Kidney (tissue), 22 donors: ENCODE measurements at places on chromosomes 7 and 10. TPM values are rescaled to one million over a fixed set of nuclear protein-coding genes. Genes with fewer than 3 reads are reported as not detected.

- no peak for DNase-seq
Measured at GRCh38 chr10:86282664-86283465, 83.7 kb downstream of the GRID1 start.

The JCAD gene
- total RNA-seq = 27.1 TPM

DNA sequence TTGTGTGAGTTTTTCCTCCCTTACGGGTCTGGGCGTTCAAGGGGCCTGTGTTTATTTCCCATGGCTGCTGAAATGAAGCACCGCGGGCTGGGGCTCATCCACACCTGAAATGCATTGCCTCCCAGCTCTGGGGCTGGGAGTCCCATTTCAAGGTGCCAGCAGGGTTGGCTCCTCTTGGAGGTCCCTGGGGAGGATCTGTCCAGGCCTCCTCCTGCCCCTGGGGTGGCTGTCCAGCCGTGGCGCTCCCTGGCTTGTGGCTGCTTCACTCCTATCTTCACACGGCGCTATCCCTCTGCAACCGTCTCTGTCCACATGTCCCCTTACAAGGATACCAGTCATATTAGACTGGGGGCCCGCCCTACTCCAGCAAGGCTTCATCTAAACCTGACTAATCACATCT lies 41.1 kb upstream of the CNPY1 start:
- DNase-seq = peak; percentile 35

DNA sequence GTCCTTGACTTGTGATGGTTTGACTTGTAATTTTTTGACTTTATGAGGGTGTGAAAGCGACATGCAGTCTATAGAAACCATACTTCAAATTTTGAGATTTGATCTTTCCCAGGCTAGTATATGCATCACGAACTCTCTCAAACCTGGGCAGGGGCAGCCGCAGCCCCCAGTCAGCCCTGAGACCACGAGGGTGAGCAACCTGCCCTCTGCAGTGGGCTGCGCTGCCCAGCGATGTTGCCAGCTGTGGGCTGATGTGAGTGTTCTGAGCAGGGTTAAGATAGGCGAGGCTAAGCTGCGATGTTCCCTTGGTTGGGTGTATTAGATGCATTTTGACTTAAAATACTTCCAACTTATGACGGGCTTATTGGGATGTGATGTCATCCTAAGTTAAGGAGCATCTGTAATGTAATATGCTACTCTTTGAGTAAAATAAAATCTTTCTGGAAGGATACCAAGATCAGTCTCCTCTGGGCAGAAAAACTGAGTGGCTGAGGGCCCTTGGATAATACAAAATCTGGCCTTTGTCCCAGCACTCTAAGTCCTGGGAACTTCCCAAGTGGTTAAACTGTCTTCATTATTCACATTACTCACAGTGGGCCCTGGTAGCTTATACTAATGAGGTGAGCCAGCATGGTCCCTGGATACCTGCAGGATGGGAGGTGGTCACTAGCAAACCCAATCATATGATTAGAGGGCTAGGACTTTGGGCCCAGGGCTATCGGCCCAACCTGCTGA lies 28.4 kb upstream of the CNPY1 start:
- DNase-seq = no peak

DNA sequence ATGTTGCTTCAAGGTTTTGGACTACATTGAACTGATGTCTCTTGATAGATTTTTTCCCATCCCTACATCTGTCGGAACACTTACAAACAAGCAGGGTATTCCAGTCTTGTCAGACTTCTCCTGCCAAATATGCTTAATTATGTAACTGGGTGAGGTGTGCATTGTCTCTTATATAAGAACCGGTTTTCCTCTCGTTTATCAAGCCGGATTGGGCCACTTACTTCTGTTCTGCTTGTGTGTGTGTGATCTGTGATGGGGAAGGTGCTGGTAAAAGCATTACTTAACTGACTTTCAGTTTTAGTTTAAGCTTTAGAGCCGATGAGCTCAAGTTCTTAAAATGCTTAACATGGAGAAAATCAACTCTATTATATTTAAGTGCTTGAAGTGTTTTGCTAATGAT lies 57.9 kb downstream of the OTUD1 start:
- DNase-seq = no peak

DNA sequence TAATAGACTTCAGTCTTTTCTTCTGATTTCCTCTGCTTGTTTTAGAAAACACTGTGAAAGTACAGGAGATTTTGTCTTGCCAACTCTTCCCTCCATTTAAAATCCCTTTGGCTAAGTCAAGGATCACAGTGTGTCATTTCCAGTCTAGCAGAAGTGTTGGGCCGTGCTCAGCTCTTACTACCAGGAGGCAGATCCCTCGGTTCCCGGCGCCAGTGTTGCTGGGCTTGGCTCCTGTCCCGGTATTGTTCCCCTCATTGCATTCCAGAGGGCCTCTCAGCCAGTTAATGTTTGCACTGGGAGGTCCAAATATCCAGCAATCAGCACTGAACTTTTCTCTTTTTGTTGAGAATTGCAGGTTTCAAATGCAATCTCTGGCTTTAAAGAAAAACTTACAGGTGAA lies 612.1 kb upstream of the MGMT start:
- DNase-seq = peak; percentile 81

- no peak for DNase-seq
Measured at GRCh38 chr7:81175275-81175940, 256.6 kb upstream of the SEMA3C start.

DNA sequence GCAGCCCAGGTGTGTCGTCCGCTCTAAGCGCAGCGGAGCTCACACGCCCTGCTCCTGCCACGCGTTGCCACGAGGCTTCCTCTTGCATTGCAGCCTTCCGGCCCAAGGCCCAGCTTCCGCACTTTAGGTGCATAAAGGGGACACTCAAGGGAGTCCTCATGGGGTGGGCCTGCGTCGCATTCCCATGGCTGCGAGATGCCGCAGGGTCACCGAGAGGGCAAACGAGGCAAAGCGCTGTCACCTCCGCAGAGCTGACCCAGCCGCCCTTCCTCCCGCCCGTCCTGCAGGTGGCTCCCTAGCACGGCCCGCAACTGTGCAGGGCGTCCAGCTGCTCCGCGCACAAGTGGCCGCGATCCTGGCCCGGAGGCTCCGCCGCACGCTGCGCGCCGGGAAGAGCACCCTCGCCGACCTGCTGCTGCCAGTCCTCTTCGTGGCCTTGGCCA lies 283.5 kb downstream of the ABCA13 start:
- DNase-seq = no peak

- no peak for DNase-seq
Measured at GRCh38 chr7:84642611-84643010, 448.0 kb upstream of the SEMA3A start.

- DNase-seq = no peak
Measured at GRCh38 chr7:19619122-19619521, 89.7 kb downstream of the POLR1F start.

The HOXA6 gene
- 22.0 TPM for total RNA-seq

The SYNPO2L gene
- 0.38 TPM for total RNA-seq

The UCN3 gene
- not detected for total RNA-seq

GRCh38 chr10:64060389-64060788 lies 539.2 kb downstream of the REEP3 start:
- no peak for DNase-seq

GRCh38 chr7:70710651-70711050 lies 421.3 kb upstream of the GALNT17 start:
- DNase-seq = no peak

The LIPJ gene
- not detected for total RNA-seq

DNA sequence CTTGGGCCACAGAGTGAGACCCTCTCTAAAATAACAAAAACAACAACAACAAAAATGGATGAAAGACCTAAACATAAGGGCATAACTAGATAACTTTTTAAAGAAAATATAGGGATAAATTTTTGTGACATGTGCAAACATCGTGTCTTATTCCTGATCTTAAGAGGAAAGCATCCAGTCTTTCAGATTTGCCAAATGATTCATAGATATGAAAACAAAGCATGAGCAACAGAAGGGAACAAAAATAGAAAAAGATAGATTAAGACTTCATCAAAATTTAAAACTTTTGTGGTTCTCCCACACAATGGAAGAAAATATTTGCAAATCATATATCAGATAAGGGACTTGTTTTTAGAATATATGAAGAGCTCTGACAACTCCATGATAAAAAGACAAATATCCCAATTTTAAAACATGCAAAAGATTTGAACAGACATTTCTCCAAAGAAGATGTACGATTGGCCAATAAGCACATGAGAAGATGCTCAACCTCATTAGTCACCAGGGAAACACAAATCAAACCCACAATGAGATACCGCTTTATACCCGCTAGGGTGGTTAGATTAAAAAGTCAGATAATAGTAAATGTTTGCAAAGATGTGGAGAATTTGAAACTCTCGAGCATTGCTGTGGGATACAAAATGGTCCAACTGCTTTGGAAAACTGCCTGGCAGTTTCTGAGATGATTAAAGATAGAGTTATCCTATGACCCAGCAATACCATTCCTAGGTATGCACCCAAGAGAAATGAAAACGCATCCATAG lies 20.3 kb downstream of the PPIF start:
- no peak for DNase-seq

The GCK gene
- total RNA-seq = 0.25 TPM
